ENCODE measurements at places on chromosomes 6 and 20.

GRCh38 chr20:13338999-13339411 lies 117.9 kb downstream of the ISM1 start:
- no peak for DNase-seq

- DNase-seq = no peak
These were observed 22.6 kb upstream of the PREX1 start for GRCh38 chr20:48850257-48850976.

- DNase-seq = peak; percentile 10
These were observed 86.3 kb downstream of the SLC22A23 start for GRCh38 chr6:3370361-3371221.

DNA sequence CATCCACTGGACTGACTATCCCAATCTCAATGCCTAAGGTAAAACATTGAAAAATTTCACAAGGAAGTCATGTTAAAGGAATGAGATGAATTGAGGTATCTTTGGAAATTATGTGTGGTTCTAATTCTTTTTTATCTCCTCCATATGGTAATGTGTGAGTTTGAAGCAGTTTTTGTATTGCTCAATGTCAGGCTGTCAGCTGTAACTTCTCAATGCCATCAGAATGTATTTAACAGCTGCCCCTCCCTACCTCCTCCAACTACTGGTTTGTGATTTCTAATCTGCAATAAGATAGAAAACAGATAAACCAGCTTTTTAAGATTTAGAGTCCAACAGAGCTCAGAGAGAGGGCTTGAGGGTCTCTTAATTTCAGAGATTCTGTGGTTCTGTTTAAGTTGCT lies 1005.8 kb upstream of the ADGRB3 start:
- no peak for DNase-seq

DNA sequence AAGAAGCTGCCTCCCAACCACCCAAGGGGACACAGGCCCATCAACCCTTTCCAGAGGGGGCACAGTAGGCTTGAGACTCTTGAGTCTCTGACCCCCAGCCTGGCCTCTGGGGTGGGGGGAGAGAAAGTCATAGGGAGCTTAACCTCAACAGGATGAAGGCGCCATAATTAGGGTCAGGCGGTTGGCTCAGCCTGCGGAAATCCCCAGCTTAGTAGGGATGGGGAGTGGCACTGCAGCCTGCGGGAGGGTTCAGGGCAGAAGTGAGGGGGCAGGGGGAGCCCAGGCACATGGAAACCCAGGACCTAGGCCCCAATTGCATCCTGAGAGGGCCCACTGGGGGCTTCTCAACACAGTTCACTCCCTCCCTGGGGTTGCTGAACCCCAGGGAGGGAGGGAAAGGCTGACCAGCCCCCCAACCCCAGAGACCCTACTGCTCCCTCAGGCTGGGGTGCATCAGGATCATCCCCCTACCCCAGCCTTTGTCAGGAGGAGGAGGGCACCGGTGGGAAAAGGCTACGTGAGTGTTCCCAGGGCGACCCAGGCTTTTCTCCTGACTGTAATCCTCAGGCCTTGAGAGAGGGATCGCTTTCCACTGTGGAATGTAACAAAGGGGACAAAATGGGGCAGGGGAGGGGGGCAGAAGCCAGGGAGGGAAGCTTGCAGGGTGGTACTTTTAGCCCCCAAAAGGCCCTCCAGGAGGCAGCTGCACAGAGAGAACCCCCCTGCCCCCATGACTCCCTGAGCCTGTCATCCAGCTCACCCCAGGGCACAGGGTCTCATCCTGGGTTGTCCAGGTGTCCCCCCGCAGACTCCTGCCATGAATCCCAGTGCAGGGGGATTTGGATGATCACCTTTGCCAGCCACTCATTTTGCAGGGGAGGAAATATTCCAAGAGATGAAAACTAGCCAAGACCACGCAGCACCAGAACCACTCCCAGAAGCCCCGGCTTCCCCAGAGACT lies 46.4 kb downstream of the MRPL14 start:
- DNase-seq = no peak

DNA sequence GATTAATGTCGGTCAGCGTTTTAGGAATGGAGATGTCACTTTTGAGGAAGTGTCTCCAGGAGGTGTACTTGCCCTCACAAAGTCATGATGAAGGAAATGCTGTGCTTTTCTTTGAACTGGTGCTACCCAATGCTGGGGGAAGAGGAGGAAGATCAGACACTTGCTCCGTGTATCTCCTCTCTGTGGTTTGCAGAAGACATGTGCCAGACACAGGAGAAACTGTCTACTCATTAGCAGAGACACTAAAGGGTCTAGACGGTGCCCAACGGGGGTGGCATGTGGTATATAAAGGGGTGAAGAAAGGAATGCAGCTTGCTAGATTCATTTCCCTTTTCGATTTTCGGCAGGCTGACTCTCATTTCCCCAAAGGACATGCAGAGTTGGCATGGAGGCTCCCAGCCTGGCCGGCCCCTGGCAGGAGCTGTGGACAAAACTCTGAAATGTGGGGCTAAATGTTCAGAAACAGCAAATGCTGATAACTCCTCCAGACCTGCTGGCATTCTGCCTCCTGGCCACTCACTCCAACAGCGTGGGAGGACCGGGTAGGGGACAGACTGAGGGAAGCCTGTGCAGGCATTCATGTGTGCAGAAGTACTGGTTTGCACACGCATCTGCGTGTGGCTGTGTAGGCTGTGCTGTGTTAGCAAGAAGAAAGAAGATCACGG lies 59.6 kb upstream of the QKI start:
- DNase-seq = no peak

DNA sequence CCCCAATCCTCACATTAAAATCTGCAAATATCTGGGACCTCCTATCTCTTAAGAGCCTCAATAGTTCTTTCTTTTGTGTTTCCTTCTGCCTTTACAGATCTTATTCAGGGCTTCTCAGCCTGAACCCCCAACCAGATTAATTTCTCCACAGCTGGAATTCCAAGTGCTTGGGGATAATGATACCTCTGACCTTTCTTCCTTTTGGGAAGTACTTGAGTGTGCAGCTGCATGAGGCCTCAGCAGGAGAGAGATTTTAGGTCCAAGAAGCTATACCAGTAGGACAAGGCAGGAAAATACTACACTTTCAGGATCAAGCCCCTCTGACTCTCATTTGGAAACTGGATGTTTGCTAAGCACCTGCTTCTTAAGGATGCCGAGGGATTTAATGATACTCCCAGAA lies 2.6 kb downstream of the PHF20 start:
- no peak for DNase-seq

DNA sequence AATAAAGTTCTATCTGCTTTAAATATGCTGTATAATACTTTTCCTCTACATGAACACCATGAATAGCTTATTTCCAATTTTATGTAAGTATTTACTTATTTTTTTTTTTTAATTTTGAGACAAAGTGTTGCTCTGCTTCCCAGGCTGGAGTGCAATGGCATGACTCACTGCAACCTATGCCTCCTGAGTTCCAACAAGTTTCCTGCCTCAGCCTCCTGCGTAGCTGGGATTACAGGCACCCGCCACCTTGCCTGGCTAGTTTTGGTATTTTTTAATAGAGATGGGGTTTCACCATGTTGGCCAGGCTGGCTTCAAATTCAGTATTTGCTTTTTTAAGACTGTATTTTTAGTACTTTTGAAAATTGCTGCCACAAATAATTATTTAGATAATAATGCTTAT lies 1365.9 kb downstream of the GRIK2 start:
- no peak for DNase-seq

- DNase-seq = no peak
These were observed 60.0 kb downstream of the JARID2 start for GRCh38 chr6:15305909-15306308.
